ENCODE measurements at places on chromosomes 13 and 19.

- DNase-seq, result no peak
Measured at GRCh38 chr19:48511321-48511731, 309 bp downstream of the LMTK3 start.

- DNase-seq, result no peak
Measured at GRCh38 chr19:19737559-19738332, 4.8 kb upstream of the ZNF14 start.

DNA sequence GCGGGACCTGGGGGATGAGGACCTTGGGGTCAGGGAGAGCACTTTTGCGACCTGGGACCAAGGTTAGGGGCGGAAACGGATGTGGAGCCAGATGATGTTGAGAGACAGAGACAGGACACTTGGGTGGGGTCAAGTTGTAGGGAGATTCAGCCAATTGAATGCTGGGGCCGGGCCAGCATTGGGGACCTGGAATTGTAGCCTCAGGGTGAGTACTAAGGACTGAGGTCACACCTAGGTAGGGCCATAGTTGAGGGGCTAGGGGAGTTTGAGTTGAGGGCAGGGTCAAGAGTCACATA is 1.2 kb downstream of the ALKBH7 start:
- DNase-seq, result no peak

- no peak for DNase-seq
Measured at GRCh38 chr13:114162533-114162922, 16.5 kb upstream of the CFAP97D2 start.

DNA sequence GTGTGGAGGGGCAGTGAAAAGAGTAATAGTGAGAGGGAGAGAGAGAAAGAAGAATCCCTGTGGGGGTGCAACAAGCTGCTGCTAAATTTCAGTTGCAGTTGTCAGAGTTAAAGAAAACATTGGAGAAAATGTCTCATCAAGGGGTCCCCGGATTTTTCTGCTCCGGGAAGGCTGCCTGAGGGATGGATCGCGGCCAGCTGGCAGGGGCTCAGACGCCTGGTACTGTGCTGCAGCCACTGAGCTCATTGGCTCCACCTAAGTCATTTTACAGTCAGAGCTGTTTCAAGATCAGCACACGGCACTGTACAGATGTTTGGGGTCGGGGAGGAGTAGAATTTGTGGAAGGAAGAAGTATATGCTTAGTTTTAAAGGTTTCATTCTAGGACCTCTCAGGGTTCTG is 106.2 kb downstream of the SHISA2 start:
- DNase-seq, result no peak

GRCh38 chr13:35643625-35644024 is 167.1 kb upstream of the MAB21L1 start:
- no peak for DNase-seq

DNA sequence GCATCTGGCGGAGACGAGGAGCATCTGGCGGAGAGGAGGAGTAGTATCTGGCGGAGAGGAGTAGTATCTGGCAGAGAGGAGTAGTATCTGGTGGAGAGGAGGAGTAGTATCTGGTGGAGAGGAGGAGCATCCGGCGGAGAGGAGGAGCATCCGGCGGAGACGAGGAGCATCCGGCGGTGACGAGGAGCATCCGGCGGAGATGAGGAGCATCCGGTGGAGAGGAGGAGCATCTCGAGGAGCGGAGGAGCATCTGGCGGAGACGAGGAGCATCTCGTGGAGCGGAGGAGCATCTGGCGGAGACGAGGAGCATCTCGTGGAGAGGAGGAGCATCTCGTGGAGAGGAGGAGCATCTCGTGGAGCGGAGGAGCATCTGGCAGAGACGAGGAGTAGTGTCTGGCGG is 18.6 kb downstream of the C13orf46 start:
- no peak for DNase-seq

DNA sequence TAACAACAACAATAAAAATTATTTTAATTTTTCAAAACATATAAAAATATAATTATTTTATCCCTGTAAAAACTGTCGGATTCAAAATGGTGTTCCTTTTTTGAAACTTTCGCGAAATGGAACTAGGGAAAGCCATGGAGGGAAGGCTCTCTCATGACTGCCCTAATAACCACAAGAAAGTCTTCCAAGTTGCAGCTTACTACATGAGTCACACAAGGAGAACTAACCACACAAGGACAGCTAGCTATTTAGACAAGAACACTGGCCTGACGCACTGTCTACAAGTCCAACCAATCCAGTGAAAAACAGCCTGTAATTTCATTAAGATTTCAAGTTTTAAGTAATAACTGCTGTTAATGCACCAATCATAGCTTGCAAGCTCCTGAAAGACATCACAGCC is 319.2 kb upstream of the PCDH9 start:
- no peak for DNase-seq

DNA sequence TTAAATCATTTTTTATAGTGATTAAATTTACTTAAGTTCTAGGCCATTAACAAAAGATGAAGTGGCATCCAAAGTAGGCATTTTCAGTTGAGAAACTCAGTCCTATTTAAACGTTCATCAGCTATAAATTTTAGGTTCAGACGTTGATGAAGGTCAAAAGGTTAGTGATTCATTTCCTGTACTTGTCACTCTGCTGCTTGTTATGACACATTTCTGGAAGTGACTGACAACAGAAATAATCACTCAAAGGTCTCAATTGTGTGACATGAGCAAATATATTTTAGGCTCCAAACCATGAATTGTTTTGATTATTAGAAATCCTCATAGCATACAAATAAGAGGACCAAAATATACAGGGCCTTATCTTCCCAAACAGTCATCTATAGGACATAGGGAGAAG is 10.3 kb upstream of the EDNRB start:
- DNase-seq, result no peak

DNA sequence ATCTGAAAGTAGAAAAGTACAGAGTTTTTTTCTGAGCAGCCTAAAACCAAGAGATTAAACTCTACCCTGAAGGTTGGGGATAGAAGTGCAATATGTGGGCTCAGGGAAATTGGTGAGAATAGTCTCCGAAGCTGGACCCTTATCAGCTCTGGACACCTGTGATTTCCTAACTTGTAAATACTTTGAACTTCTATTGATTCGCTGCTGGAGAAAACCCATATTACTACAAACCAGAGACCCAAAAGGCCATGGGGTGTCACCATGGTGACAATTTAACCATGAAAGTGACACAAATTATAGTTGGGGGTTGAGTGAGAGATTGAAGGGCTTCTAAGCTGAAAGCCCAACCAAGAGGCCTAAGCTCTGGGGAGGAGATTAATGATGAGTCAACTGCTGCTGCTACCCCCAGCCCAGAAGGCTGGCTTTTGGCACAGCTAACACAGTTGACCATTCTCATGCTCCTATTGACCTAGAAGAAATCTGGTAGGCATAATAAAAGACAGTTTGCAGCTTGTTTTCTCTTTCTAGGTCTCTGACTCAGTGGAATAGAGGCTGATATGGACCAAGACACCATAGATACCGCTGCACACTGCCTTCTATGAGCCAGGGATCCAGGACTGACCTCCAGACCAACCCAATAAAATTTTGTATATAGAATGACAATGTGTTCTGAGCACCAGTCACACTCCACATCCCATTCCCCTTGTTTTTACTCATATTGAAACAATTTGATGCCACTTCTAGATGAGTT is 131.9 kb upstream of the FNDC3A start:
- DNase-seq, result no peak

GRCh38 chr19:53161123-53161522 is 2.3 kb upstream of the ZNF347 start:
- DNase-seq, result no peak

DNA sequence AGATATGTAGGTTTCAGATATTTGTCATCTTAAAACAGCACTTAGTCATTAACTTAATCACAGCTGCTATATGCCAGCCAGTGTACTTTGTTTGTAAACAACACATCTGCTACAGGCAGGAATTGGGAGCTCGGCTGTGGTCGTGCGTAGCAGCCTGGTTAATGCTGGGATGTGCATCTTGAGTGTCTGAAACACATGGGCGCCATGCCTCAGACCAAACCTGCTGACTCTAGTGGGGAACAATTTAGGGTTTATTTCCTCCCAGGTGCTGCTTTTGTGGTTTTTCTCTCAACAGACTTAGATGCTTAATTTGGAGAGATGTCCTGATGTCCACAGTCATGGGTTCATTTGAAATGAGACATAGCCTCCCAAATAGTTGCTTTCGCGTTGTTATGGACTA is 238.5 kb upstream of the TMTC4 start:
- DNase-seq, result no peak

- no peak for DNase-seq
Measured at GRCh38 chr13:107778094-107778493, 437.2 kb downstream of the LIG4 start.

DNA sequence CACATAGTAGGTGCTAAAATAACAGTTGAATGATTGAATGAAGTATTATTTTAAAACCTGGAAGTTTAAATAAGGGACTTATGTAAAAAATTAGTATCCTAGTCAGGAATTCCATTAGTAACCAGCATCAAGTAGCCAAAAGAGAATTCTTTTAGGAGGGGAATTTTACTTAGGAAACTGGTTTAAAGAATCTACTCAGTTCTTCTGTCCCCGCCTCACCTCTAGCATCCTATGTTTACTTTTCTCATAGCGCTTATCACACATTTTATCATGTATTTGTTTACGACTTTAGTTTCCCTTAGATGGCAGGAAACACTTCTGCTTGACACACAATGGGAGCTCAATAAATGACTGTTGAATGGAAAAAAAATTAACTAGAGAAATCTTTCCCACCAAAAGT is 229.0 kb downstream of the KLF5 start:
- no peak for DNase-seq

DNA sequence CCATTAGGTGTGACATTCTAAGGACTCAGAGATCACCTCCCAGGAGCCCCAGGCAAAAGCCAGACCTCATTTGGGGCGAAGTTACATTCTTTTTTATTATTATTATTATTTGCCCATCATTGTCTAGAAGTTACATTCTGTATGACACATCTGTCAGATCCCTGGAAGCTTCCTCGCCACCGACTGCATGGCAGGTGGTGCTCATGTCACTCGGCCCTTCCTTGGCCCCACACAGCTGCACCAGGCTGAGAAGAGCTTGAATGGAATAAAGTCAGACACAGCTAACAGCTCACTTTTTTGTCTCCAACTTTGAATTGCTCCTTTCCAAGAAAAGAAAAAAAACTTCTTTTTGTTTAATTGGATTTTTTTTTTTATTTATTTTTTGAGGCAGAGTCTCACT is 41.4 kb upstream of the LDLR start:
- DNase-seq, result no peak

- peak; percentile 80 for DNase-seq
Measured at GRCh38 chr19:29694669-29695627, 20.1 kb downstream of the C19orf12 start.

GRCh38 chr13:74229242-74229641 is 95.0 kb upstream of the KLF12 start:
- no peak for DNase-seq

DNA sequence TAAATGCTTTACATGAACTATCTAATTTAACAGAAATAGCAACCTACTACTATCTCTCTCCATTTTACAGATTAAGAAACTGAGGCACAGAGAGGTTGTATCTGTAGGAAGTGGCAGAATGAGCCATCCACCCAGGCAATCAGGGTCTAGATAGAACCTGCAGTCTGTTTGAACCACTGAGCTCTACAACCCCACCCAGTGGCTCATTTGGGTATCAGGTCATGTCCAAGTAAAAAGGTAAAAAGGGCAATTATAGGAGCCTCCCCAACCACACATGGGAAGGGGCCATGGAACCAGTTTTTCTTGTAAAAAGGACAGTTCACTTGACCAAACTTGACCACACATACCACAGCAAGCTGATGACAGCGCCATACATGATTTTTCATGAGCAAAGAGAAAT is 92.9 kb upstream of the SGCG start:
- no peak for DNase-seq

DNA sequence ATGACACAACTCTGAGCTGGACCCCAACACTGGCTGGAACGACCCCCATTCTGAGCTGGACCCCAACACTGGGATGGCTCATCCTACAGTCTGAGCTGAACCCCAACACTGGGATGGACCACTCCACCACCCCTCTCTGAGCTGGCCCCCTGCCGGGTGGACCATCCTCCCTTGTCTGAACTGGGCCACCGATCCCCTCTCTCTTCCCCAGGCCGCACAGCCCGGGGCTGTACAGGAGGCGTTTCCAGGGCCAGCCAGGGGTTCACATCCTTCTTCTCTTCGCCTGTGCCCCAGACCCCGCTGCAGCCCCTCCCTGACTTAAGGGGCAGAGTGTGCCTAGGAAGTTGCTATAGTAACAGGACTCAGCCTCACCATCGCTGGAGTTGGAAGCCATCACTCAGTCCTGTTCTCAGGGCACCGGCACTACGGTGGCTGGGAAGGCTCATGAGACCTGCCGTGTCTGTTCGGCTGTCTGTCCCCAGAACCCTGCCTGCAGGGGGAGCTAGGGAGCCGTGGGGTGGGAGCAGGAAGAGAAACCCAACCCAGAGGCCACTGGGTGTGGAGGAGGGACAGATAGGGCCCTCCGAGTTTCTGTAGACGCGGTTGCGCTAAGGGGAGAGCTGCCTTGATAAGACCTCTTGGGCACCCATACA is 3.7 kb downstream of the PRKACA start:
- no peak for DNase-seq

- no peak for DNase-seq
Measured at GRCh38 chr13:50456111-50456510, 387.4 kb downstream of the DLEU7 start.

DNA sequence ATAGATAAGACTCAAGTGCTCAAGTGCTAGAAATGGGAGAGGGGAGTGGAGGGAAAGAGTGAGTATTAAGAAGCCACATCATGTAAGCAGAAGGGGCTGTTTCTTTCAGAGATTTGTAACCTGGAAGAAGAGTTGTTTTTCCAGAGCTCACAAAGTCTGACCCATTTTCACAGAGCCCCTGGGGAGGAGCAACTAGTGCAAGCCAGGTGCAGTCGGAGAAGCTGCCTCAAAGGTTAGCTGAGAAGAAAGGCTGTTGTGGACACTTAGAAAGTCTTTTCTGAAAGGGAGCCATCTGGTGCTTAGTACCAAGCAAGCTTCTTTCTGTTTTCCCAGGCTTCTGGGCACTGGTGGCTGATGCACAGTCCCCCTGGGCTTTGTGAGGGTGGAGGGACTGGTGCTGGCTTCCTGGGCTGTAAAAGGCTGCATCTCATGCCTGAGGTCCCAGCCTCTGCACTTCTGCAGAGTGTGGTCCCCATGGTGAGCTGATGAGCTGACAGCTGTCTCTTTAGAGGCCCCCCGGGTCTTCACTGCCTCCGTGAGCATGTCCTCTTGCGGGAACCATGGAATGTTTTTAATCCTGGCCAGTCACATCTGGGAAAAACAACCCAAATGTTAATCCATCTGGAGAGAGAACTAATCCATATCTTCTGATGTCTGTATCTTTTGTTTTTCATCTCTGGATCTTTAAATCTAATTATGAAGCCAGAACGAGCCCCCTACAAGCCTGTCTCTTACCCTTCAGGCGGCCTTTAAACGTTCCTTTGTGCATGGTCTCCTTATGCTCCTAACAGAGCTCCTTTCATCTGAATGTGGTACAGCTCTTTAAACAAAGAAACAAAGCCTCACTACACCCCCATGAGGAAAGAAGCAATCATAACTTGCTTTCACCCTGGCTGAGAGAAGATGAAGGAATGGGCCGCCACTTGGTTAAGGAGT is 40.2 kb downstream of the OLFM4 start:
- DNase-seq, result no peak
